Kidney (tissue), 22 donors: ENCODE measurements at places on chromosomes 4 and X. TPM values are rescaled to one million over a fixed set of nuclear protein-coding genes. Genes with fewer than 3 reads are reported as not detected.

The ALAS2 gene
- total RNA-seq: 0.79 TPM

The TMPRSS11E gene
- total RNA-seq: 2.3 TPM

The REPS2 gene
- total RNA-seq: 36.3 TPM

The SAGE1 gene
- total RNA-seq: not detected

The PRR32 gene
- total RNA-seq: not detected

The NWD2 gene
- not detected for total RNA-seq

The PLP1 gene
- 2.4 TPM for total RNA-seq

The HDX gene
- 5.9 TPM for total RNA-seq

The SPATA4 gene
- total RNA-seq: 1.2 TPM

- no peak overlapping the region for H3K27ac ChIP-seq
- H3K4me3 ChIP-seq: no peak overlapping the region
These were observed 140.2 kb upstream of the LDB2 start for GRCh38 chr4:17038510-17039176.

GRCh38 chrX:9656277-9656676 is 109.4 kb downstream of the GPR143 start:
- H3K27ac ChIP-seq: peak overlapping the region; percentile 36
- H3K4me3 ChIP-seq: no peak overlapping the region
- H3K27me3 ChIP-seq: no peaks in the 10 kb centered on the region
- no peaks in the 10 kb centered on the region for H3K4me1 ChIP-seq

DNA sequence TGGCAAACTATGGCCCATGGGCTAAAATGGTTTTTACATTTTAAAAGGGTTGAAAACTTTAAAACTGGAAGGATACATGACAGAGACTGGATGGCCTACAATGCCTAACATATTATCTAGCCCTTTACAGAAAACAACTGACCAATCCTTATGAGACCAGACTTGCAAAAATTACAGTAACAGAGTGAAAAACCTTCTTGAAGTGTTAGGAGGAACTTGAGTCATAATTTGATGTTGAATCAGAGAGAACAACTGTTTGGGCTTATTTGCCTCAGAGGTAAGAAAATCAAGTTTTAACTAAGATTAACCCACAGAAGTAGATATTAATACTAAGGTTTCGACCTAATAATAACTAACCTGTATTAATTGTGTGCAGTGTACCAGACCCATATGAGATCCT is 12.4 kb upstream of the NAP1L5 start:
- H3K4me3 ChIP-seq: no peak overlapping the region
- H3K4me1 ChIP-seq: peaks cover 2% of the 10 kb centered on the region
- H3K27ac ChIP-seq: no peak overlapping the region
- H3K36me3 ChIP-seq: peaks cover 4% of the 10 kb centered on the region
- no peaks in the 10 kb centered on the region for H3K27me3 ChIP-seq

GRCh38 chrX:13397878-13398818 is 78.3 kb upstream of the ATXN3L start:
- H3K4me3 ChIP-seq: no peak overlapping the region
- H3K36me3 ChIP-seq: no peaks in the 10 kb centered on the region
- peak; percentile 81 for DNase-seq

DNA sequence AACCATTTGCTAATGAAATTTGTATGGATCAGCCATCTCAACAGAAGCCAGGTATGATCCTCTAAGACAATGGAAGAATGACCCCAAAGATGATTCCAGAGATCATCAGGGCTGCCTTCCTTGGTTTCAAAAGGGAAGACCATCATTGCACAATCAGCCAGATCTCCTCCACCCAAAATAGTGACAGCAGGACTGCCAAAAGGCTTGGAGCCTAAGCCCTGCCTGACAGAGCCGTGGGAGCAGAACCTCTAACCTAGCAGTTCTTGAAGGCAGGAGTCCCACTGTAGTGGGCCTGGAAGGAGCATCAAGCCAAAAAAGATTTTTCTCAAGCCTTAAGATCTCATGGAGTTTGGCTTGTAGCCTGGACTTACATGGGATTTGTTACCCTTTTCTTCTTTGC is 226.0 kb downstream of the RASL11B start:
- no peak for DNase-seq
- H3K27me3 ChIP-seq: no peaks in the 10 kb centered on the region
- no peaks in the 10 kb centered on the region for H3K4me1 ChIP-seq
- no peak overlapping the region for H3K4me3 ChIP-seq

DNA sequence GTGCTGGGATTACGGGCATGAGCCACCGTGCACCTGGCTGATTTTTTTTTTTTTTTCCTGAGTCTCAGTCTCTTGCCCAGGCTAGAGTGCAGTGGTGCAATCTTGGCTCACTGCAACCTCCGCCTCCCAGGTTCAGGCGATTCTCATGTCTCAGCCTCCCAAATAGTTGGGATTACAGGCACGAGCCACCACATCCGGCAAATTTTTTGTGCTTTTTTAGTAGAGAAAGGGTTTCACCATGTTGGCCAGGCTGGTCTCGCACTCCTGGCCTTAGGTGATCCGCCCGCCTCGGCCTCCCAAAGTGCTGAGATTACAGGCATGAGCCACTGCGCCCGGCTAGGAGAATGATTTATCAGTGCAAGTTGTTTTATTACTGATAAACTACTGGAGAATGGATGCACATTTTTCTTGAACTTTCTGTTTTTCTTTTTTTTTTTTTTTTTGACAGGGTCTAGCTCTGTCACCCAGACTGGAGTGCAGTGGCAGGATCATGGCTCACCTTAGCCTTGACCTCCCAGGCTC is 39.7 kb upstream of the DHRSX start:
- no peaks in the 10 kb centered on the region for H3K4me1 ChIP-seq
- DNase-seq: no peak
- H3K4me3 ChIP-seq: no peak overlapping the region
- H3K36me3 ChIP-seq: no peaks in the 10 kb centered on the region
- no peak overlapping the region for H3K27ac ChIP-seq

- DNase-seq: no peak
- H3K27me3 ChIP-seq: no peaks in the 10 kb centered on the region
- H3K4me1 ChIP-seq: no peaks in the 10 kb centered on the region
- H3K36me3 ChIP-seq: no peaks in the 10 kb centered on the region
These were observed 17.5 kb upstream of the MAGEA10 start for GRCh38 chrX:152155766-152156310.

- H3K27ac ChIP-seq: peak overlapping the region; percentile 8
- peak; percentile 85 for DNase-seq
- H3K4me1 ChIP-seq: peaks cover 2% of the 10 kb centered on the region
- H3K4me3 ChIP-seq: no peak overlapping the region
- H3K36me3 ChIP-seq: peaks cover 2% of the 10 kb centered on the region
These were observed 53.0 kb downstream of the DCUN1D4 start for GRCh38 chr4:51895816-51896408.

DNA sequence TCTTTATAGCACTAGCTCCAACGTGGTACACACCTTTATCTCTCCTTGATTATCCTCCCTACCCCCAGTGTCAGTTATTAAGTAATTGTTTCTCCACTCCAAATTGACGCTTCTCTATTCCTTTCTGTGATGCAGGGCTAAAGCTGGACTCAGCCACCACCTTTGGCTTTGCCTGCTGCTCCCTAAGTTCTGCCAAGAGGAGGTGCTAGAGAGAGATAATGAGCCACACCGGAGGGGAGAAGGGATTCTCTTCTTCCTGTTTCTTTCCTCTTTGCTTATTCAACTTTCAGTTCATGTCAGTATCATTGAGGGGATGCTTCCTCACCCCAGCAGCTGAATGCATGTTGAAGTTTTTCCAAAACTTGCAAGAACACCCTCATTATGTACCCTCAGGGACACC is 176.5 kb downstream of the GBA3 start:
- H3K36me3 ChIP-seq: no peaks in the 10 kb centered on the region
- H3K27ac ChIP-seq: no peak overlapping the region
- DNase-seq: no peak
- H3K4me3 ChIP-seq: no peak overlapping the region
- no peaks in the 10 kb centered on the region for H3K4me1 ChIP-seq

- H3K27ac ChIP-seq: no peak overlapping the region
- DNase-seq: no peak
- H3K4me1 ChIP-seq: no peaks in the 10 kb centered on the region
- H3K36me3 ChIP-seq: no peaks in the 10 kb centered on the region
- no peak overlapping the region for H3K4me3 ChIP-seq
These were observed 87.6 kb downstream of the LIMCH1 start for GRCh38 chr4:41625531-41625930.

DNA sequence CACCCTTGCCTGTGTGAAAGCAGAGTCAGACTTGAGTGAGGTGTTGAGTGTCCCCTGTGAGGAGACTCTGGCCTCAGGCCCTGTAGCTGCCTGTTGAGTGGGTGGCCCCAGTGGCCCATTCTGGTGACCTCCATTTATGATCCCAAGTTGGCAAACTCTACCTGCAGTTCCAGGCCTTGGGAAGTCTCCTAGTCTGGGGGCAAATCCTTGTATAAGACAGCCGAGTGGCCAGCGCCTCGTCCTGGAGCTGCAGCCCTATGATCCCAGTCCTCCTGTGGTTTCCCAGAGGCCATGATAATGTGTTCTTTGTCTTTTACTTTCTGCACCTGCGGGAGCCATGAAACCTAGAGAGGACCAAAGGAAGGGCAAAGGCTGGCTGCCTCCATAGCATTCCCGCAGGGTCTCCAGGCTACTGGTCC is 58.7 kb downstream of the NBDY start:
- no peak overlapping the region for H3K4me3 ChIP-seq
- H3K27me3 ChIP-seq: no peaks in the 10 kb centered on the region
- no peak for DNase-seq

DNA sequence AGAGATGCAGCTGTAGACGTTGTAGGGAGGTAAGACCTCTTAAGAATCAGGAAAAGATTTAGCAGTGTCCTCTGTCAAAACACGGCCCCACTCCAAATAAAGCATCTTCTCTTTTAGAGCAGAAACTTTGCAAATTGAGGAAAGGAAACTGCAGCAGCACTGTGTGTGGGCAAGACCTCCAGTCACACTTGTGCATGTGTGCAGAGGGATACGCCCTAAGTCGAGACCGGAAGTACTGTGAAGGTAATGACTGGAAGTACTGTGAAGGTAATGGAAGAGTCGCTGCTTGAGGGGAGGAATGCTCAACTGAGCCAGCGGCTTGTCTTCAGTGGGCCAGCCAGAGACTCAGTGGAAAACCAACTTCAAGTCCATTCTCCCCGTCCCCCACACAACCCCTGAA is 46.5 kb downstream of the EGF start:
- no peaks in the 10 kb centered on the region for H3K36me3 ChIP-seq
- DNase-seq: no peak
- no peaks in the 10 kb centered on the region for H3K4me1 ChIP-seq
- no peak overlapping the region for H3K4me3 ChIP-seq
- H3K27me3 ChIP-seq: no peaks in the 10 kb centered on the region
- H3K27ac ChIP-seq: no peak overlapping the region

GRCh38 chrX:39301036-39301435 is 499.8 kb downstream of the MID1IP1 start:
- H3K4me3 ChIP-seq: no peak overlapping the region
- H3K27ac ChIP-seq: no peak overlapping the region
- no peaks in the 10 kb centered on the region for H3K4me1 ChIP-seq
- no peaks in the 10 kb centered on the region for H3K27me3 ChIP-seq
- DNase-seq: no peak

DNA sequence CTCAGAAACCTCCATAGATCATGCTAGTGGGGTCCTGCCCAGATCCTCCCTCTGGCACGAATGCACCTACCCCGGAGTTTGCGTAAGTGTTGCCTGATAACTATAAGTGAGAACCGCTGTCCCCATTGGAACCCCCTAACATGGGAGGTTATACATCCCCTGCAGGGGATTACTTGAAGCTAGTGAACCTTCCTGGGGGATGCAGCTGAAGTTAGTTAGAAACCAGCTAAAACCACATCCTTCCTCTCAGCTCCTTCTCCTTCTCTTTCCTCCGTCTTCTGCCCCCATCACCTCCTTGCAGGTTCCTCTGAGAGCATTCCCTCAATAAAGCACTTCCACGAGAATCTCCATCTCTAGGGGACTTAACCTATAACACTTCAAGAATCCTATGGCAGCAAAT is 95.0 kb downstream of the ZNF827 start:
- no peaks in the 10 kb centered on the region for H3K27me3 ChIP-seq
- no peak overlapping the region for H3K27ac ChIP-seq
- no peak for DNase-seq
- H3K4me3 ChIP-seq: no peak overlapping the region

GRCh38 chr4:162163892-162164759 is at the start of gene FSTL5:
FSTL5 (minus strand) TSS chr4:162164000; CDS start chr4:162111396, 52,604 bp downstream.
- H3K27me3 ChIP-seq: no peaks in the 10 kb centered on the region
- no peaks in the 10 kb centered on the region for H3K36me3 ChIP-seq
- H3K4me1 ChIP-seq: no peaks in the 10 kb centered on the region
- H3K27ac ChIP-seq: no peak within 1 kb of the TSS
- H3K4me3 ChIP-seq: peak within 1 kb of the TSS; percentile 46
- DNase-seq: peak; percentile 95

- H3K4me1 ChIP-seq: no peaks in the 10 kb centered on the region
- H3K27ac ChIP-seq: no peak overlapping the region
- H3K4me3 ChIP-seq: no peak overlapping the region
- no peaks in the 10 kb centered on the region for H3K27me3 ChIP-seq
These were observed 2189.6 kb downstream of the PCDH7 start for GRCh38 chr4:32909736-32910135.

GRCh38 chrX:21799767-21800166 is 39.6 kb upstream of the MBTPS2 start:
- H3K27me3 ChIP-seq: no peaks in the 10 kb centered on the region
- H3K36me3 ChIP-seq: no peaks in the 10 kb centered on the region
- no peak overlapping the region for H3K27ac ChIP-seq
- H3K4me3 ChIP-seq: no peak overlapping the region
- no peak for DNase-seq
- H3K4me1 ChIP-seq: no peaks in the 10 kb centered on the region

GRCh38 chr4:3123181-3123671 is 48.7 kb downstream of the HTT start:
- peaks cover 7% of the 10 kb centered on the region for H3K36me3 ChIP-seq
- DNase-seq: peak; percentile 77
- H3K27ac ChIP-seq: no peak overlapping the region
- H3K27me3 ChIP-seq: no peaks in the 10 kb centered on the region

- H3K27me3 ChIP-seq: no peaks in the 10 kb centered on the region
- no peaks in the 10 kb centered on the region for H3K36me3 ChIP-seq
- DNase-seq: no peak
- no peak overlapping the region for H3K4me3 ChIP-seq
- no peak overlapping the region for H3K27ac ChIP-seq
These were observed 95.4 kb upstream of the BANK1 start for GRCh38 chr4:101695176-101695575.

DNA sequence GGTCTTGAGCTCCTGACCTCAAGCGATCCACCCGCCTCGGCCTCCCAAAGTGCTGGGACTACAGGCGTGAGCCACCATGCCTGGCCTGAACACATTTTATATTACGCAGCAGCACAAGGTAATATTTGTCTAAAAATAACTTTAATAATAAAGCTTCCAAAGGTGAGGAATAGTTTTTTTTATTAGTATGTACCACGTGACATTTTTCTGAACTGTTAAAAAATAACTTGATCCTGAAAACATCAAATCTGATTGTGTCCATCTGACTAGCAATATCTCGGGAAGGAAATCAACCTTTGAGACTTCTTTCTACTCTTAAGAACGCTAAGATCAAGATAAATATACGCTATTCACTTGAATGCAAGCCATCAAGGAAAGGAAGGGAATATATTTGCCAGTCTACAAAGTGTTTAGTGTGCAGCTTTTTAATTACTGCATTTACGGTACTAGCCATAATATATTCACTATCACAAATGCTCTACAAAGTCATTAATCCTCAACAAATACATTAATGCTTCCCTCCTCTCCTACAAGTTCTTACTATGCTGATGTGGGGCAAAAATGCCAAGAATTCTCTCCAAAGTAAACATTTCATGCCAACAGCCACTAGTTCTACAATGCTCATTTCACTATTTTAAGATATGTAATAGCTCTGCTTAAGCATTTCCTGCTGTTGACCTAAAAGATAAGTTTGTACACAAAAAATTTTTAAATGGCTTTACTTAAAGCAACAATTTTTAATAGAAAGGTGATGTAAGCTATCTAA is 143.6 kb downstream of the APBB2 start:
- H3K27ac ChIP-seq: no peak overlapping the region
- no peak overlapping the region for H3K4me3 ChIP-seq
- peaks cover 6% of the 10 kb centered on the region for H3K4me1 ChIP-seq
- no peaks in the 10 kb centered on the region for H3K36me3 ChIP-seq
